Urothelium cell line (cell line): ENCODE measurements at places on chromosomes 16 and 17.

- DNase-seq: peak; percentile 77
Observed at GRCh38 chr17:63356337-63356757, 89.8 kb downstream of the CYB561 start.

DNA sequence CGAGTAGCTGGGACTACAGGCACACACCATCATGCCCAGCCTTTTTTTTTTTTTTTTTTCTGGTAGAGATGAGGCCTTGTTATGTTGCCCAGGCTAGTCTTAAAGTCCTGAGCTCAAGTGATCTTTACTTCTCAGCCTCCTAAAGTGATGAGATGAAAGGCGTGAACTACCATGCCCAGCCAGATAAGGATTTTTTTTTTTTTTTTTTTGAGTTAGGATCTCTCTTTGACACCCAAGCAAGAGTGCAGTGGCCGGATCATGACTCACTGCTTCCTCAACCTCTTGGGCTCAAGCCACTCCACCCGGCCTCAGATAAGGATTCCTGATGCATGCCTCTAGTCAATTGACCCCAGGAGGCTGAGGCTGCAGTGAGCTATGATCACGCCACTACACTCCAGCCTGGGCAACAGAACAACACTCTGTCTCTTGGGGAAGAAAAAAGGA, 11.2 kb upstream of the PLEKHG4 start:
- peak; percentile 29 for DNase-seq

DNA sequence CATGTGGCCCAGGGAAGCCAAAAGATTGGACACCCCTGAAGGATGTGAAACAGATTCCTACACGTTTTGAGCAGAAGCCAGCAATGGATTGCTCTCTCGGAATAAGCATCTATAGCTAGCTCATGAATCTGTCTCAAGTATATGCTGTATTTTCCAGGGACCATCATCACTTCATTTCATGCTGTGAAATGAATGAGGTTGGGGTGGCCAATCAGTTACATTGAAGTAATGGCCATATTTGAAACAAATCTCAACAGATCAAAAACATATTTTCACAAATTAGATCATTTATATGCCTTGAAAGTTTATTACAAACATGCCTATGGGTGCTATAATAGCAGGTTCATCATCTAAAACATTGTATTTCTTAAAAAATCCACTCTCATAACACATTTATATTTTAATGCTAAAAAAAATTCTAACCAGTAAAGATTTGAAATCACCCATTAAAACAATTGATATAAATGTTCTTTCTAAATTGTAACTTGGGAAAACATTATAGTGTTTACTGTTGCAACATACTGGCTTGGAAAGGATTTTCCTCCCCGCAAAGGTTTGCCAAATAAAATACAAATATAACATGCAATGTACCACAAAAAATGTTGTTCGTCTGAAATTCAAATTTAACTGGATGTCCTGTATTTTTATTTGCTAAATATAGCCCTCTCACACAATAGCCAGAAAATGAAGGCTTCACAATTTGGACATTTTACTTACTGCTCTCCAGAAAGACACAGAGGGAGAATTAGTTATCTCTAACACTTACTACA, 743.6 kb downstream of the KCNJ2 start:
- no peak for DNase-seq

DNA sequence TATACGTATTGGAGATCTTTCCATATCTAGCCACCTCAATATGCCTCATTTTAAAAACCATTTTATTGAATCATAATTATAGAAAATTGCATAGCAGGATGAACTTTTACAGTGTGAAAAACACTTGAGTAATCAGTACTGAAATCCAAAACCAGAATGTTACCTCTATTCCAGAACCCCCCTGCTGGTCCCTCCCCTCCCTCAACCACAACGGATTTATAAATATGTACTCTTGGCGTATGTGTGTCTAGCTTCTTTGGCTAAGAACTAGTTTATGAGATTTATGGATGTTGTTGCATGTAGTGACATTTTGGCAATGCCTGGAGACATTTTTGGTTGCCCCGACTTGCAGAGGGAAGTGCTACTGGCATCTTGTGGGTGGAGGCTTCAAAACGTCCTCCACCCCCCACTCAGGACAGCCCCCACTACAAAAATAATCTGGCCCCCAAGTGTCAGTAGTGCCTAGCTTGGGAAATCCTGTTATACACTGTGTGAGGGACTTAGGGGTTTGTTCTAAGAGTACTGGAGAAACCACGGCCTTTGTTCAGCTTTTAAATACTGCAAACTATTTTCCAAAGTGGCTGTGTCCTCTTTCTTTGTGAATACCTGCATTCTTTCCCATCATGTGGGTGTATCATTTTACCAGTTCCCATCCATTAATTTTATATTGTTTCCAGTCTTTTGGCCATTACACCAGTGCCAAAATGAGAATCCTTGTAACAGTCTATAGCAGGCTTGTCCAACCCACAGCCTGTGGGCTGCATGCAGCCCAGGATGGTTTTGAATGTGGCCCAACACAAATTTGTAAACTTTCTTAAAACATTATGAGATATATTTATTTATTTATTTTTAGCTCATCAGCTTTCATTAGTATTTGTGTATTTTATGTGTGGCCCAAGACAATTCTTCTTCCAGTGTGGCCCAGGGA, 23.7 kb downstream of the ITPRIPL2 start:
- DNase-seq: no peak

- DNase-seq: no peak
Observed at GRCh38 chr16:15521390-15521757, 87.0 kb downstream of the BMERB1 start.

GRCh38 chr17:47797797-47798196, 23.8 kb downstream of the OSBPL7 start:
- no peak for DNase-seq

- DNase-seq: no peak
Observed at GRCh38 chr17:69447726-69448125, 33.2 kb downstream of the MAP2K6 start.

GRCh38 chr16:53291757-53292392, 142.4 kb upstream of the RBL2 start:
- no peak for DNase-seq

- peak; percentile 38 for DNase-seq
Observed at GRCh38 chr17:38341035-38341721, 2.6 kb downstream of the GPR179 start.

DNA sequence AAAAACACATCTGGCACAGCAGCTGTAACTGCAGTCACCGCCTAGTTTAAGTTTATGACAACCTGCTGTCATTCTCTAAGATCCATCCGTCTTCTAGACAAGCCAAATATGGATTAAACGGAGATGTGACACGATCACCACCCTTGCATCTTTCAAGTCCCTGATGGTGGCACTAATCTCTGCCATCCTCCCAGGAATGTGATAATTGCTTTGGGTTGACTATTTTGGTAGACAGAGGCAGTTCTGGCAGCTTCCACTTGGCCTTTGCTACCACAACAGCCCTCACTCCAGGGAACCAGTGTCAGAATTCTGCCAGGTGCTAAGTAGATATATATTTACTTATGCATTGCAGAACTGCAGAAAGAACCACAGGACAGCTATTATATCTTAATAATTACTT, 81.3 kb downstream of the ADCY9 start:
- no peak for DNase-seq

GRCh38 chr17:28925912-28926365, 23.1 kb upstream of the DHRS13 start:
- no peak for DNase-seq

DNA sequence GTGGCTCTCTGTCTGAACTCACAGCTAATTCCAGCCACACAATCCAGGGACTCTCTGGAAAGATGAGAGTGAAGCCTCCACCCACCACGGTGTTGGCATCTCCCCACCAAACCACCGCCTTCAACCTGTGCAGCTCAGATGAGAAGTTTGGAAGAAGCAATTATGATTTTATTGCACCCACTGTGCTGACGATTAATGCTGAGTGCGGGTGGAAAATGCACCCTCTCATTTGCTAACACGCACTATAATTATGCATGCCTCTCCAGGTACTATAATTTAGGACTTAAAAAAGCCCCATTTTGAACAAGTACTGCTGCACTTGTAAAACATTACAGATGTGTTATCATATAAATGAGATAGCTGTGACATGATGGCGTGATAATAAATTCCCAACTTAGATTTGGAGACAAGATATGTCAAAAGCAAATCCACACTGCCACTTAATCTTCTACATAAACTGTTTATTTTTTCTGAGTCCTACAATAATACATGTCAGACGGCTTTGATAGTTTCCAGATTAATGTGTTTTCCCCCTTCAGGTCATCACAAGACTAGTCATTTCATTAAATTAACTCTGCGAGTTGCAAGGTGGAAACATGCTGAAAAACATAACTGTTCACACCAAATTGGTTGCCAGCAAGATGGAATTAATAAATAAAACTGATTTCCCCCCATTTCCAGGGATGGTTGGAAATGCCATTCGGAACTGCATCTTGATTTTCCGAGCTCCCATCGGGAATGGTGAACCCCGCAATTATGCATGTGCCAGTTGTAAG, 466.5 kb upstream of the MAF start:
- DNase-seq: no peak

- peak; percentile 21 for DNase-seq
Observed at GRCh38 chr17:67157732-67158639, 87.0 kb downstream of the HELZ start.

GRCh38 chr16:66578651-66579531, at the start of gene CMTM2:
CMTM2 (plus strand) TSS chr16:66579463; CDS start chr16:66579608, 145 bp downstream.
- DNase-seq: no peak
